AG08396 (cell line): ENCODE measurements at places on chromosomes 2 and 18.

GRCh38 chr2:101596333-101596732, 101.2 kb upstream of the MAP4K4 start:
- DNase-seq, result no peak

DNA sequence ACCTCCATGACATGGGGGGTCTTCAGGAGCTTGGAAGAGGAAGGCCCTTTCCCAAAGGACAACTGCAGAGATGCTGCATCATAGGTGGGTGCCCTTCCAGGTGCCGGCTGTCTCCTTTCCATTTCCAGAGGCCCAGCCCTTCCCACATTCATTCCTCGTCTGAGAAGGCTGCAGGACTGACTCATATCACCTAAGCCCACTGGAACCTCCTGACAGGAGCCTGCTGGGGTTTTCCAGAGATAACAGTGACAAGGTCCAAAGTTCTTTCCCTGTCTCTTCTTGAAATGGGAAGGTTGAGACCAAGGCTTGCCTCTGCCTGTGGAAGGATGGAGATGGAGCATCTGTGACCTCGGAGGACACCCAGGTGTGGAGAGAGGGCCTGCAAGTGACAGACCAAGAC, 3.6 kb upstream of the PRSS56 start:
- no peak for DNase-seq

GRCh38 chr2:96520231-96520630, 15.1 kb upstream of the NEURL3 start:
- no peak for DNase-seq

GRCh38 chr2:121362774-121363173, 77.8 kb upstream of the TFCP2L1 start:
- DNase-seq, result no peak

DNA sequence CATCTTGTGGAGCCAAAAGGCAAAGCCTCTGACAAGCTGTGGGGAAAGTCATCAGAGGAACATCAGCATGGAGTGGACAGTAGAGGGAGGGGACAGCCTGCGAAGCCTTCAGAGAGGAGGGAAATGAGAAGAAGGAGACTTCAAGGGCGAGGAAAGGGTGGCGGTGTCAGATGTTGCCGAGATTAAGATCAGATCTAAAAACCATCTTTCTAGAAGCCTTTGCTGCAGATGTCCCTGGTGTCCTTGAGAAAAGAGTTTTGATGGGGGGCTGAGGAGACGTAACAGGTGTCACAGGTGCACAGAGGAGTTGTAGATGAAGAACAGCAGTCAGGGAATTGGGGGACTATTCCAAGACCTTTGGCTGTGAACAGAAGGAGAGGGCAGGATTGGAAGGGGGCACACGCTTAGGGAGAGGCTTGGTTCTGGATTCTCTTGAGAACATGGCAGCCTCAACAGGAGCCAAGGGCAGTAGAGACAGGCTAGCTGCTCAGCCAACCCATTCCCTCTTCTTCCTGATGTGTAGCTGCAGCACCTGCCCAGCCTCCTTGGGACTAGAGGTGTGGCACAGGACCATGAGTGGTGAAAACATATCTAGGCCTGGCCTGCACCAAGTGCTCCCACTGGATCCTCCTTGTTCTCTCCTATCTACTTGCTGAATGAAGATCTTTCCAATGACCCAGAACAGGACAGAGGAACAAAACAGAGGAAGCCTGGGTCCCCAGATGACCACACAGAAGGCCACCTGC, 22.7 kb upstream of the NCL start:
- no peak for DNase-seq

DNA sequence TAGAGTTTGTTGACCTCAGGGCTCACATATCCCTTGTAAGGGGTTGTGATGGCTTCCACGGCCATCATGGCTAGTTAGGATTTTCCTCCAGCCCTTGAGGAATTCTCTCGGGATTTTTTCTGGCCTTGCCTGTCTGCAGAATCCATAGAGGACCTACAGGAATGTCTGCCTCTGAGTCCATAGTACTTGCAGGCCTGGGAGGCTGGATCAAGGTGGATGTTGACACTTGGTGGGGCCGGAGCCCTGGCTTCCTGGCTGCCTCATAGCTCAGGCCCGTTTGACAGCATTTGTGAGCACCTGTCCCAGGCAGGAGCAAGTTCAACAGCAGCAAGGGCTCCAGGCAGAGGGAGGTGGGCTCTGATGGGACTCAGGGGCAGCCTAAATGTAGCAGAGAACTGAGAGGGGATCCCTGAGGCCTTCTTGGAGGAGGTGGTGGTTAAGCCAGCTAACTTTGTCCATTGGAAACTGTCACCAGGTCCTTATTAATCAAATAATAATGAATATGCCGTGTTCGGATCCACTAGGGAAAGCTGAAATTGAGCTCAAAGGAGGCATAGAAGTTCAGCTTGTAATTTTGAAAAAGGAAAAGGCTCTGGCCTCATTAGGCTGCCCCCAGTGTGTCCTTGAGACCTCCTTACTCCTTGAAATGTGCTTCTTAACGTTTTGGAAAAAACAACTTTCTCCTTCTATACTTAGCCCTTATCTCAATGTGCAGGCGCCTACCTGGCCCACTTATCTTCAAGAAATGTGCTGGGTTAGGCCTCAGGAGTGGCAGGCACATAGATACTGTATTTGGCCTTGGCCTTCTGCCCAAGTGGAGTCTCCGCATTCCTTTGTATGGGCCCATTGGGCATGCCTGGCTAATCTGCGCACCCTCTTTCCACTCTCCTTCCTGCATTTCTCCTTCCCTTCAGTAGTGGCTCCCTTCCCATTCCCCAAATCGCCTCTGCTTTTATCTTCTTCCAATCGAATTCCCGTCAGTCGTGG, 66.9 kb downstream of the HPCAL1 start:
- no peak for DNase-seq

DNA sequence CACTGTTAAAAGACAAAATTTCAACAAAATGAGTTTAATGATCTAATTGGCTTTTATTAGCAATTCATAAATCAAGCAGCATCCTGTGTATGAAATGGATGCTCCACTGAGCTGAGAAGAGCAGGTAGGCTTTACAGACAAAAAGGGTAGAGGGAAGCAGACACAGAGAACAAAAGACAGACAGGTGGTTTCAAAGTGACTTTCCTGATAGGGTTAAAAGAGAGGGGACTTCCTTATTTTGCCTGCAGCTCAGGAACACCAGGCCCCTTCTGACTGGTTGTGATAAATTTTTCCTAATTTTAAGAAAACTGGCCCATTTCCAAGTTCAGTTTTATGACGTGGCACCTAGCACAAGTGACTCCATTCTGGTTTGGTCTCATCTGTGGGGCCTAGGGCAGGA, 11.9 kb downstream of the TEX51 start:
- DNase-seq, result no peak

DNA sequence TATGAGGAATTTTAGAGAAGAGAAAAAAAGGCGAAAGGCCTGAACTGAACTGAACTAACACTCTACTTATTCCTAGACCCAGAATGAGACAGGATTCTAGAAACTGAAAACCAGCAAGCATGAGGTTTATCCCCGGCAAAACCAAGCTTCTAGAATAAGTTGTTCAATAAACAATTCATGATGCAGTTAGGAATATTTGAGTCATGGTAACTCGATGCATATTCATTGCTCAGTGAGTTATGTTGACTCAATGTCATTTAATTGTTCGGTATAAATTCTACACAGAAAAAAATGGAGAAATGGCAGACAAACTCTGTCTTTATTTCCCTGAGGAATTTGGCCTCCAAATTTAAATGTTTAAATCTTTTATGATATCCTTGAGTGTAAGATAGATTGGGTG, 321.5 kb downstream of the SATB2 start:
- DNase-seq, result no peak

DNA sequence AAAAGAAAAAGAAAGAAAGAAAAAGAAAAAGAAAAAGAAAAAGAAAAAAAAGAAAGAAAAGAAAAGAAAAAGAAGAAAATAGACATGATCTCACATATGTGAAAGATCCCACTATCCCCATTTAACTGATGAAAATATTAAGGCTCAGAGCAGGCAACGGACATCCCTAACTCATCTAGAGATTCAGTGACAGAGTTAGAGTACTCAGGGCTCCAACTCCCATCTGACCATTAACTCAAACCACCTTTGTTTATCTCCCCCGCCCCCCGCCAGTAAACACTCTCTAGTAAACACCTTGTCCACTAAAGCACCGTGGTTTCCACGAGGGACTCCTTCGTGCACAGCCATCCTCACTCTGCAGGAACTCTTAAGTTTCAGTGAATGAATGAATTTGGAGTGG, 142.9 kb downstream of the TGIF1 start:
- DNase-seq, result no peak

- no peak for DNase-seq
Observed at GRCh38 chr2:38652431-38653273, 13.3 kb upstream of the GALM start.

DNA sequence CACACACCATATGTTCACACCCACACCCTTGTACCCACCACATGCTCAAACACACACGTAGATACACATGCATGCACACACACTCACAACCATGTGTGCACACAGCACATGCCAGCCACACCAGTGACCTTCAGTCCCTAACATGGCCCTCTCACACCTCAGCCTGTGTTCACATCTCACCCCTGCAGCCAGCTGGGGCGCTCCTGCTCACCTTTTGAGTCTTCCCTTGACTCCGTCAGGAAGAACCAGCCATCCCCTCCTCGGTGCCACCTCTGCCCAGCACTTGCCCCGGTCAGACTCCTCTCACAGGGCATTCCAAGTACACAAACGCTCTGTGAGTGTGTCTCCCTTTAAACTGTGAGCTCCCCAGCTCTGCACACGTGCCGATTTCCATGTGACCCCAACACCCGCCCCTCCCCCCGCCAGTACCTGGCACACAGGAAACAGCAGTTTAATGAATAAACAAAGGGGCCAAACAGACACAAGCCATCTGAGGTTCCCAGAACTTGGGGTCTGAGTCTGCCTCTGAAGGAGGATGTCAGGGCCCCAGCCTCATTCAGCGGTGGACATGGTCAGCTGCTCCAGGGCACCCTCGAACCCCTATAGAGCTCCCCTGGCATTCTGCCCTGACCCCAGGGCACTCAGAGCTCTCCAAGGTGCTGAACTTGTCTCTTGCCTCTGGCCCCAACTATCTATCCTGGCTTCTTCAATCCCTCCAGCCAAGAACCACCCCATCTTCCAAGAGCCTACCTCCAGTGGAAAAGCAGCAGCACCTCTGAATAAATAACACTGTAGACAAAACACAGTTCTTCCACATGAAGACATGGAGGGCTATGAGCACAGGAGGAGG, 252.9 kb downstream of the ATAD2B start:
- no peak for DNase-seq

DNA sequence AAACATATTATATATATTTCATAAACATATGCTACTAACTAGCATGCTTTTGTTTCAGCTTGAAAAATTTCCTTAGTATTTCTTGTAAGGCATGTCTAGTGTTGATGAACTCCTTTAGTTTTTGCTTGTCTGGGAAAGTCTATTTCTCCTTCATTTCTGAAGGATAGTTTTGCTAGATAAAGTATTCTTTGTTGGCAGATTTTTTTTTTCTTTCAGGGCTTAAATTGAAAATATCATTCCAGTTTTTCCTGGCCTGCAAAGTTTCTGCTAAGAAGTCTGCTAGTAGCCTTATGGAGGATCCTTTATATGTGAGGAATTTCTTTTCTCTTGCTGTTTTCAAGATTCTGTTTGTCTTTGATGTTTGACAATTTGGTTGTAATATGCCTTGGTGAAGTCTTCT, 183.5 kb downstream of the SLC4A3 start:
- no peak for DNase-seq

DNA sequence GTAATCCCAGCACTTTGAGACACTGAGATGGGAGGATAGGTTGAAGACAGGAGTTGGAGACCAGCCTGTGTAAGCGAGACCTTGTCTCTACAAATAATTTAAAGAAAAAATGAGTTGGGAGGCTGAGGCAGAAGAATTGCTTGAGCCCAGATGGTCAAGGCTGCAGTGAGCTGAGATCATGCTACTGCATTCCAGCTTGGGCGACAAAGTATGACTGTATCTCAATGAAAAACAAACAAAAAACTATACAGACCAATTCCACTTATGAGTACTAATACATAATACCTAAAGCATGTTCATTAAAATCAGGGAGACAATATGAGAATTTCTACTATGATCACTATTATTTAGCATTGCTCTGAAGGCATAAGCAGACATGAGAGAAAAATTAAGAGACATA, 12.6 kb downstream of the RNF149 start:
- DNase-seq, result no peak

DNA sequence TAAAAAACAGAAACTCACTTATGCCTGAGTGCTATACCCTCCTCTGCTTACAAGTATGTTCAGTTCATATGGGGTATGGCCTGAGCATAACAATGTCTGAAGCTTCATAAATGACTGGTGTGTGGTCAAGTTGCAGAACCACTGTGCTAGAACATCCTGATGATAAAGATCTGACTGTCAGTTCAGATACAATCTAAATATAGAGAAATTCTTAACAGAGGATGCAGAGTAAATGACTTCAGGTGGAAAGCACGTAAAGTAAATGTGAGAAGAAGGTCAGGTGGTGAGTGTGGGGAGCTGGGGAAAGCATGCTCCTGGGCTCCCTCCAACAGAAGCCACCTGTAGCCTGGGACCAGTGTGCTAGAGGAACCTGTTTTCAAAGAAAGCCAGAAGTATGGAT, 926.2 kb downstream of the TSN start:
- no peak for DNase-seq

GRCh38 chr2:105397953-105398335, 907 bp downstream of the FHL2 start:
- no peak for DNase-seq

DNA sequence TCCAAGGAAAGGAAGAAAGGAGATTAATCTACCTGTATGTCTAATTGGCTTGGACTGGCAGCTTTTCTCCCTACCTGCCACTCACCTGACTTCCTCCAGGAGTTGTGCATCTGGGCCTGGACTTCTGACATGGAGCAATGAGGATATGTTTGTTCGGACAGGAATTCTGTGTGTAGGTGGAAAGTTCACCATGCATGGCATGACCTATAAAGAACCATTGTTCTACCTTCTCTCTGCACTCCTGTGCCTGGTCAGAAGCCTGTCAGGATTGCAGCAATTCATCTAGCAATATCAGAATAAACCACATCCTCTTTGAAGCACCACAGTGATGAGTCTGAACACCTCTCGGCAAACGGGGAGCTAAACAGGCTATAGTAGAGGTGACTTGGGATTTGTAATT, 20.8 kb downstream of the CCDC85A start:
- DNase-seq, result no peak

DNA sequence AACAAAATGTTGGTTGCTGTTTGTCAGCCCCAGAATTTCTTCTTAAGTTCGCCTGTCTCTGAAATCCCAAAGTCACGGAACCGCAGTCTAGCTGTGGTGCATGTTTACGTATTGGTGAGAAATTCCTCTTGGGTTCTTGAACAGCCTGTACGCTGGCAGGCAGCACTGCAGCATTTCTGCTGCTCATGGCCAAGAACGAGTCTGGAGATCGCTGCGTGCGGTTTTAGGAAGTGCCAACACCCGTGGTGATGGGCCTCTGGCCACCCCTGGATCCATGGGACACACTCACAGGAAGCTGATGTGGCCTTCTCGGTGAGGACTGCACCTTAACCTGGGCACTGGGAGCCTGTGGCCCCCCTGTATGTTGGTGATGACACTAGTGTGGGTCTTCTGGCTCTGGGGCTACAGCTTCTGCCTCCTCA, 23.7 kb downstream of the ASB1 start:
- no peak for DNase-seq
